Heart right ventricle (tissue), 16 donors: ENCODE measurements at places on chromosomes 2 and 18. TPM values are rescaled to one million over a fixed set of nuclear protein-coding genes. Genes with fewer than 3 reads are reported as not detected.

GRCh38 chr2:173150963-173151362 is 75.3 kb downstream of the MAP3K20 start:
- DNase-seq: no peak

Gene RTP5
- total RNA-seq: not detected

Gene LRATD1
- 2.9 TPM for total RNA-seq

DNA sequence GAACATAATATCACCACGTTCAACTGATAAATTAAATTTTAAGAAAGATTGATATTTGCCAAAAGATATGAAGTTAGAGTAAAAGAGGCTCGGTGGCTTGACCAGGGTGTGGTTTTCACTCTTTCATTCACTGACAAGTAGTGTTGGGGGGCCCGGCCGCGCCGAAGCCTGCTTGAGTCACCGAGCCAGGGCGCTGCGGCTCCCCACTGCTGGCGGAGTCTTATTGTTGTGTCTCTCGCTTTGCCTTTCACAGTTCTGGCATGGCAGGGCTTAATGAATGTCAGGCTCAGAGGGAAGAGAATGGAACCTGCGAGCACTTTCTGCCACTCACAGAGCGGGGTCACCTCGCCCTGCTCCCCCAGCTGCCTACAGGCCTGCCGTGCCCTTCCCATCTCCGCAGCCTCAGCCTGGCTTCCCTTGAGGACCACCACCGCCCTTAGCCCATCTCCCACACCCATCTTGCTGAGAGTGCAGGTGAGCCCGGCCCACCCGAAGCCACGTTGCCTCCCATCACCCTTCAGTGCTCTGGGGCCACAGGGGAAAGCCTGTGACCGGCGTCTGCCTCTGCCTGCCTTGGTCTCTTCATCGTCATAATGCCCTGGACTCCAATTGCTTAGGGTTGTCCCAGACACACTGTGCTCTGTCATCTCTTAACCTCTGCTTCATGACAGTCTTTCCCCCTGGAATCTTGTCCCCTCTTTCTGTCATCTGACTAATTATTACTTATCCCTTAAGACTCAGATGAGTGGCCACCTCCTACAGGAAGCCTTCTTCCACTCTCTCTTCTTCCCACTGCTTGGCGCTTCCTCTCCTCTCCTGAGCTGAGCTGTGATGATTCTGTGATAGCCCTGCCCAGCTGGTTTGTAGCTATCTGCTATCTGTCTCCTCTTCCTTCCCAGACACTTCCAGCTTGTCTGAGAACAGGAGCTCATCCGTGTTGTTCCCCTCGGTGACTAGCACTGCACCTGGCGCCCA is 142.5 kb downstream of the FAM210A start:
- no peak for DNase-seq
